C1 segment of cervical spinal cord (tissue), 14 donors: ENCODE measurements at places on chromosomes 12 and 14.

- DNase-seq, result no peak
Observed at GRCh38 chr12:44385964-44386363, 490.2 kb downstream of the NELL2 start.

- DNase-seq, result no peak
Observed at GRCh38 chr12:3263282-3263681, 186.1 kb downstream of the TSPAN9 start.

GRCh38 chr12:119020406-119021360, 39.3 kb downstream of the SRRM4 start:
- DNase-seq, result peak; percentile 63

GRCh38 chr14:94823556-94824341, 53.8 kb upstream of the GSC start:
- DNase-seq, result no peak

DNA sequence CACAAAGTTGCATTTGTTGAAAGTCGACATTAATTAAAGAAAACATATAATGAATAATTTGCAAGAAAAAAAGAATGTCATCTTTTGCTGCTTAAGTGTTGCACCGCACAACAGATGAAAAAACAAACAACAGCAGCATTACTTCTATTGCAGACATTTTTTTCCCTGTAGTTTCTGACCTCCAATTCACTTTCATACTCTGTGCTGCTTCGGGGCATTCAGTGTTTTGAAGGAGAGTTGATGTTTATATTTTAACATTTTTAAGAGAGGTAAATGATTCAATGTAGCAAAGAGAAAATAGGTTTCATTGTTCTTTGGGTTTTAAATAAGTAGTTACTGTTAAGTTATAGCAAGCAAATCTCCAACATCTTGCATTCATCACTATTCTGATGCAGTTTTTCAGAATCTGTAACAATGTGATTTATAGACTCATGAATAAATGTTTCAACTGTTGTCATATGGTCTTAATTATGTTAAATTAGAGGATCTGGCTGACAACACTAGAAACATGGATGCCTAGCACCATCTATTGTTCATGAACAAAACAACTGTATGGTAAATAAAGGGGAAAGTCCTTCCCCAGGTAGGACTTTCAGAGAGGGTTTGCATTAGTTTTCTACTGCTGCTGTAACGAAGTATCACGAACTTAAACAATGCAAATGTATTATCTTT, 168.1 kb downstream of the BCAT1 start:
- no peak for DNase-seq

- DNase-seq, result no peak
Observed at GRCh38 chr14:79855789-79856188, 355.5 kb downstream of the DIO2 start.

GRCh38 chr14:103526247-103526913, 2.6 kb upstream of the TRMT61A start:
- no peak for DNase-seq

GRCh38 chr12:11861864-11862600, 208.7 kb upstream of the BCL2L14 start:
- DNase-seq, result no peak

GRCh38 chr14:99619835-99620834, 16.1 kb upstream of the CCDC85C start:
- DNase-seq, result no peak

GRCh38 chr12:128607641-128608040, 216.1 kb downstream of the SLC15A4 start:
- DNase-seq, result no peak

- no peak for DNase-seq
Observed at GRCh38 chr14:87667659-87668058, 325.3 kb downstream of the GALC start.

DNA sequence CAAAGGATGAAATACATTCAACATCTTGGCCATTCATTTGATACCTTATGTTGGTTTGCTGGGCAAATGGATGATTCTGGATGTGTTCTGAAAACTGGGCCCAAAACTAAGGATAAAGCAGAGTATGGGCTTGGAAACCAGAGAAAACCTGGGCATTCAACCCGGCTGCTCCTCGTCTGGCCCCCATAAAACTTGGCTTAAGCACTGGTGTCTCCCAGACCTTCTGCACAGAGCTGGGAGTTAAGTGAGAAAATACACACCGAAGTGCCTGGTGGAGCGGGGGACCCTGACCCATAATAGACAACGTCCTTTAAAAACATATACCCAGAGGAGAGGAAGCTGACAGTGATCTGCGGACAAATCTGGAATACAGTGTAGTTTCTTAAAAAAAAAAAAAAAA, 112.5 kb downstream of the FOXN3 start:
- DNase-seq, result no peak

DNA sequence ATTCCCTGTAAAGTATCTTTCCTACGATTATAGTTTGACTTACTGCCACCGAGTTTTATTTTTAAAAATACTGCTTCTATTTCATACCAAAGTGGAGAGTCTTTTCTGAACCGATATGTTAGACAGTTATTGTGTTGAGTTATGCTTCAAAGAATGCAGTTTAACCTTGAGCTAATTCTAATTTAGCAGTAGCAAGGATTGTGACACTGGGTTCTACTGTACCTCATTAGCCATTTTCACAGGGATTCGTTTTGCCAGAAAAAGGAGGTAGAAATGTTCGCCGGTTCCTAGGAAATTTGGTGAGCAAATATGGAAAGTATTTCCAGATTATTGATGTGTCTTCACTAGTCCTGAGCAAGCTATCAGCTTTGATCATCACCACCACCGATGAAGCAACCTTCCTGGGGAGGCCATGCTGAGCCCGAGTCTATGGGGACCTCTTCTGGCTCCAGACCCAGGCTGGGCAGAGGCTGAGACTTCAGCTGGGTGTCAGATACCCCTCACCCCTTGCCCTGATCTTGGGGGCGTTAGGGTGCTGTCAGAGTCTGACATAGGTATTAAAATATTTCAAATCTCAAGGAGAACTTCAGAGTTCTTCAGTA, 13.6 kb downstream of the GLRX5 start:
- no peak for DNase-seq

DNA sequence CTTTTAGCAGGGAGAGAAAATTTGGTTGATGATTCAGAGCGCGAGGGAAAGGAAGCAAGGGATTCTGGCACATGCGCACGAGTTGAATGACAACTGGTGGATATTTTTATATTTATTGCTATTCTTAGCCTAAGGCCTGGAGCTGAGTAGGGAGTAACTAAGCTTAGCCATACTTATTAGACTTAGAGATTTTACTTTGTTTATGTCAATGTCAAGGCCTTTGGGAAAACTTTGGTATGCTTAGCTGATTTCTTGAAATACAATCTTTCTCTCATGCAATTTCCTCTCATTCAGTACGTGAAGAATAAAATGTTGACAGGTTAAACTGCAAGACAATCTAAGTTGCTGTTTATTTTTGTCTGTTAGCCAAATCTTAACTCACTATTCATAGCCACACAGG, 101.1 kb downstream of the CRADD start:
- no peak for DNase-seq

GRCh38 chr12:27142101-27142721, 59.8 kb upstream of the C12orf71 start:
- peak; percentile 15 for DNase-seq

DNA sequence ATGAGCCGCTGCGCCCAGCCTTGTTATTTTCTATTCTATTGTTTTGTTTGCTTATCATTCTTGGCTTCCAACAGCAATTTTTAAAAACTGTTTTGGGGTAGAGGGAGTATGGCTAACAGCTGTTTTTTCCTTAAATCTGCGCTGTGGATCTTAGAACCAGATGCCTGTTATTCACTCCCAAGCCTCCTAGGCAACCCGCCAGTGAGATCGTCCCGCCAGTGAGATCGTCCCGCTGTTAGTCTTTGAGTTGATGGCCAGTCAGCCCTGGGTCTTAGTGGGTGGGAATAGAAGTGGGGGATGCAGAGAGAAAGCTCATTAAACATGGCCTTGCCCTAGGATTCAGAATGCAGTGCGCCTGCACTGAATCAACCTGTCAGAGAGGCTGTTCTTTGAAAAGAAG, 67.3 kb upstream of the BICD1 start:
- DNase-seq, result no peak

GRCh38 chr12:67754933-67755697, 106.6 kb downstream of the DYRK2 start:
- DNase-seq, result no peak

DNA sequence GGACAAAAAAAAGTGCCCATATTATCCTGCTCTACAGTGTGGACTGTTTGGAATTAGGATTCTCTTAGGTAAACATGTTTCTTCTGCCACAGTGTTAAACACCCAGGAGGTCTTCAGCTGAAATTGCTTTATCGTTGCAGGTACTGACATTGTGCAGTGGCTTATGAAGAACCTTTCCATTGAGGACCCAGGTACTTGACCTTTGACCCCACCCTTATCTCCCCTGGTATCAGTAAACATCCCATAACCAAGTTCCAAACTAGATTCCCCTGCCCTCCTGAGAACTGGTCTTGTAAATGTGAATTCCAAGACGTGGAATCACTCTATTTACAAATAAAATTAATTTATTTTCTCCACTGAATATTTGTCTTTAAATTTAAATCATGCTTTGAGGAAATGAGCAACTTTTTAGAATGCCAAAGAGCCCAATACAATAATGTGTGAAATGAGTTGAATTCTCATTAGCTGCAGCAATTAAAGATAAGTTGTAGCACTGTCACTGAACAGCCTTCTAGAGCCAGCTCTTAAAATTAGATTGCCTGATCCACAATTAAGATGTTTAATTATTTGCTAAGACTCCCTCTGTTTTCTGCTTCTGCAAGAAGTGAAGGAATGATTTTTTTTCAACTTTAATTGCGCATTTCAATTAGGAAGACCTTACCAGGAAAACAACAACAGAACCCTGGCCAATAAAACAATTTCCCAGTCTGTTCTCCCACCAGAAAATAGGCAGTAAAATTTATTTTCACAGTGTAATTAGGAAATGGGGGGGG, 439.3 kb downstream of the DPF3 start:
- DNase-seq, result no peak

DNA sequence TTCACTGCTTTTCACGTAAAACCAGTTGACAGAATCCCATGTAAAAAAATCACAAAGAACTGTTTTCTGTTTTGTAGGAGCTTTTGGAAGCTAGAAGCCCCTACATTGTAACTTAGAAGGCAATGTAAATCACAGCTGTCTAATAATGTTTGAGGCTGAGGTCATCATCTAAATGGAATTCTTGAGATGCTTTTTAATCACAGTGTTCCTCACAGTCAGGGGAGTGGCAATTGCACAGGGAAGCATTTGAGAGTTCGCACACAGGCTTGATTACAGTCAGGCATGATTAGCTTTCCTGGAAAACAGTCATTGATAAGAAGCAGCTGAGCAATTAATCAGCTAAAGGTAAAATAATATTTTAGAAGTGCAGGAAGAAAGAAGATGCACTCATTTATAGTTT, 2.9 kb downstream of the SLC17A8 start:
- no peak for DNase-seq

DNA sequence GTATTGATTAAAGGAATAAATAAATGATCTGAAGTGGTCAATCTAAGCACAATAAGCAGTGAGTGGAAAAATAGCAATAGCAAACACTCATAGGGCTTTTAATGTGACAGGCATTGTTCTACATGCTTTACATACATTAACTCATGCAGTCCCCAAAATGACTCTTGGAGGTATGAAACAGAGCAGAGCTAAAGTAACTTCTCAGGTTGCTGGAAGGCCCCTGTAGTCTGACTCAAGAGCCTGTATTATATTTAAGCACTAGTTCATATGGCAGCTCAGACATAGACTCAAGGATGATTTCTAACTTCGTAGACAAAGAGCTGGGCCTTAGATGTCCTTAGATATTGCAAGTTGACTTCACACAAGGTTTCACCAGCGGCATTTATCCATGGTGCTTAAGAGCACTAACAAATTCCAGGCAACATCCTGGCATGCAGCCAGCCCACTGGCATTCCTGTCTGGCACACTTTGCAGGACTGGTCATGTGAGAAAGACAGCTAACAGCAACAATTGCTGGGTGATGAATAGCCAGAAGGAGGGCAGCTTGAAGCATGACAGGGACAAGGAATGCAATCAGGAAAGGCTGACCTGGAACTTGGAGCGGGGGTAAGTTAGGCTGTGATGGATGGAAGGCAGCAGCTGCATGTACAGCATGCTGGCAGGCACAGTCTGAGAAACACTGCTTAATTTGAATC, 22.9 kb upstream of the KTN1 start:
- DNase-seq, result peak; percentile 6

DNA sequence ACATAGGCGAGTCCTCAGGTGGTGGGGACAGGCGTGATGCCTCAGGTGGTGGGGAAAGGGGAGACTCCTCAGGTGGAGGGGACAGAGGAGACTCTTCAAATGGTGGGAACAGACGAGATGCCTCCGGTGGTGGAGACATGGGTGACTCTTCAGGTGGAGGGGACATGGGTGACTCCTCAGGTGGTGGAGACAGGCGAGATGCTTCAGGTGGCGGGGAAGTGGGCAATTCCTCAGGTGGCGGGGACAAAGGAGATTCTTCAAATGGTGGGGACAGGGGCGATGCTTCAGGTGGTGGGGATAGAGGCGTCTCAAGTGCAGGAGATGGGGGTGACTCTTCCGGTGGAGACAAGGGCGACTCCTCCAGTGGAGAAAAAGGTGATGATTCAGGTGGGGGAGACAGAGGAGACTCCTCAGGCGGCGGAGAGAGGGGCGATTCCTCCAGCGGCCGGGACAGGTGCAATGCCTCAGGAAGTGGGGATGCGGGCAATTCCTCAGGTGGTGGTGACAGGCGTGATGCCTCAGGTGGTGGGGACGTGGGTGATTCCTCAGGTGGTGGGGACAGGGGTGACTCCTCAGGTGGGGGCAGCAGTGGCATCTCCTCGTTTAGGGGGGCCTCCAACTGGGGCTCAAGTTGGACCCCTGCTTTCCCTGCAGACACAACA, 8.7 kb downstream of the KMT2D start:
- no peak for DNase-seq

DNA sequence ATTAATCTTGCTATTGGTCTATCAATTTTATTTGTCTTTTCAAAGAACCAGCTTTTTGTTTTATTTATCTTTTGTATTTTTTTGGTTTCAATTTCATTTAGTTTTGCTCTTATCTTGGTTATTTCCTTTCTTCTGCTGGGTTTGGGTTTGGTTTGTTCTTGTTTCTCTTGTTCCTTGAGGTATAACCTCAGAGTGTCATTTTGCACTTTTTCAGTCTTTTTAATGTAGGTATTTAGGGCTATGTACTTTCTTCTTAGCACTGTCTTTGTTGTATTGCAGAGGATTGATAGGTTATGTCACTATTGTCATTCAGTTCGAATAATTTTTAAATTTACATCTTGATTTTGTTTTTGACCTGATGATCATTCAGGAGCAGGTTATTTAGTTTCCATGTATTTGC, 92.7 kb upstream of the DCD start:
- no peak for DNase-seq

DNA sequence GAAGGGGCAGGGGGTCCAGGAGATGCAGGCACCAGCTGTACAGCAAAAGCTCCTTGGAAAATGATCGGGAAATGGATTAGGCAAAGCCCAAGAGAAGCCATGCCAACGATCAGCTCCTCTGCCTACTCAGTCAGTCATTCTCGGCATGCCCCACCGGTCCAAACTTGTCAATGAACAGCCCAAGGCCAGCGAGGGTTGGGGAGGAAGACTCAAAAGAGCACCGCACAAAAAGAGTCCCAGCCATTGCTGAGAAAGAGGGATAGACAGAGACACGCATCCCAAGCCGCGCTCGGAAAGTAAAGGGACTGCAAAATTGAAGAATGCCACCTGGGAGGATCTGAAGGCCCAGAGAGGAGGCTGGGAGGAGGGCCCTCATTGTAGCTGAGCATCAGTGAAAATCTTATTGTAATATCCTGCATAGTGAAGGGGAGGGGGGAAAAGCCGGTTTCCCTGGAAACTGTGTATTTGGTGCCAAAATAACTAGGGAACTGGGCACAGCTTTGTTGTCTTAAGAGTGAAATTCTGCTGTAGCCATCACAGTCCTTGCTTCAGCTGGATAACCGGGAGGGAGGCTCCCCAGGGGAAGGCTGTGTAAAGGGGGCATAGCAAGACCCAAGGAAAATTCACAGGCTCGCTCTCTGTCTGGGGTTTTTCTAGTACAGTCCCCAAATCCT, 4.7 kb downstream of the KDM2B start:
- DNase-seq, result no peak
